ENCODE measurements at places on chromosomes 4 and X. TPM values are rescaled to one million over a fixed set of nuclear protein-coding genes. Genes with fewer than 3 reads are reported as not detected.

Gene VCX3B
- total RNA-seq, result not detected

Gene SLC25A6
- 193 TPM for total RNA-seq

Gene VCX
- not detected for total RNA-seq

Gene ADAMTS3
- 0.40 TPM for total RNA-seq

Gene NLRP2B
- total RNA-seq, result under 0.01 TPM

Gene PHOX2B
- total RNA-seq, result not detected

Gene FRAS1
- total RNA-seq, result 0.20 TPM

Gene CTAG1A
- total RNA-seq, result not detected

Gene ADH5
- total RNA-seq, result 36.7 TPM

Gene NIPAL1
- 0.20 TPM for total RNA-seq

- DNase-seq, result no peak
These were observed 355.1 kb downstream of the TLL1 start for GRCh38 chr4:166228112-166228511.

GRCh38 chr4:182062936-182063335 is 180.3 kb upstream of the TENM3 start:
- no peak for DNase-seq

GRCh38 chrX:37959212-37960021 is 46.9 kb upstream of the SYTL5 start:
- no peak for DNase-seq

- DNase-seq, result no peak
These were observed 555.6 kb downstream of the PPARGC1A start for GRCh38 chr4:23333946-23334878.

DNA sequence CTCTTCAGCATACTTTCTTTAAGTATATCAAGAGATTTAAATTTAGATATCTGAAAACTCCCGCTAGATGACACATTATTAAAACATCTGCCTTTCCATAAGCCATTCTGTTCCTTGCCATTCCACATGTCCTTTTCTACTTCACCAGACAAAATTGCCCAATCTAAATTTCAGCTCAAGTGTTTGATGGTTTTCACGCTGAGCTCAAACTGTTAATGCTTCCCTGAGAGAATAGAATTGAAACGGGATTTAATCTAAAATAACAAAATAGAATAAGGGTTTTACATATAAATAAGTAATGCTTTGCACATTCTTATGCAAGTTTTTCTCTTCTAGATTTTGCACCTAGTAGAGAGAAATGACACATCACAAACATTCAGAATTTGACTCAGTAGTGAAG is 764.5 kb upstream of the TENM3 start:
- DNase-seq, result no peak

GRCh38 chr4:41795796-41796385 is 47.4 kb upstream of the PHOX2B start:
- no peak for DNase-seq

GRCh38 chrX:3244203-3244743 is 102.2 kb downstream of the MXRA5 start:
- no peak for DNase-seq

- DNase-seq, result peak; percentile 65
These were observed 87.8 kb downstream of the SH3KBP1 start for GRCh38 chrX:19799319-19800182.

DNA sequence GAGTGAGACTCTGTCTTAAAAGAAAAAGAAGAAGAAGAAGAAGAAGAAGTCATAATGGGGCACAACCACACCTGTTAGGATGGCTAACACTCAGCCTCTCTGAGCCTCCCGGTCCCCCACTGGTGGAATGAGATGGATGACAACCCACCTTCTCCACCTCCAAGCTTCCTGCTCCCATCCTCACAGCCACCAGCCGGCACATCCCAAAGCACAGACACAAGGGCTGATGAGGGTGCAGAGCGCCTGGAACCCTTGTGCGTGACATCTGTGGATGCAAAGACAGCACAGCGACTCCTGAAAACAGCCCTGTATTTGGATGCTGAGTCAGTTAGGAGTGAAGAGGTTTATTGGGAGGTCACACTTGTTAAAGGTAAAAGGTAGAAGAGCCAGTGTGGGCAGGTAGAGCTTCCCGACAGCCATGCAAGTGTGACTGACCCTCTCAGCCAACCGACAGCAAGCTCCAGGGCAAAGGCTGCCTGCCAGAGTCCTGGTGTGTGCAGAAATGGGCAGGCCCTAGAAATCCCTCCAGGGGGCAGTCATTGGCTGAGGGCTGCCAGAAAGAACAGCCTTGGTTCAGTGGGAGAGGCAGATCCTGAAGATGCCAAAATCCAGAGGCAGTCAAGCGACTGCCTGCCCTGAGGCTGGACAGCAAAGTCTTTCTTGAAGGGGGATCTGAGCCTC is 26.6 kb upstream of the MAN2B2 start:
- DNase-seq, result peak; percentile 35

- DNase-seq, result no peak
These were observed 138.3 kb upstream of the PDHA2 start for GRCh38 chr4:95701500-95702170.

DNA sequence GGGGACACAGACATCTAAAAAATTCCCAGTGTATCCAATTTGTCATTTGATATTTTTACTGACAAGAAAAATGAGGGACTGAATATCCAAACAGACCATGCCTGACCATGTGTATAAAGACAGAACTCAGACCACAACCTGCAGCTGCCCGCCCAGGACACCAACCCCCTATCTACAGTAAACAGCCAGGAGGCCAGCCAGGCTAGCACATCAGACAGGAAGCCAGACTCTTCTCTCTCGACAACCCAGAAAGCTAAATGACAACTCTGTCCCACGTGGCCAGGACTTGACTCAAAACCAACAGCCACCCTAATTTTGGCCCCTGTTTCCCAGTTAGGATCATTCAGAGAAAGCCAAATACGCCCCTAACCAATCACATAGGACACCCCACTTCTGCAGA is 15.1 kb downstream of the AFAP1 start:
- no peak for DNase-seq

DNA sequence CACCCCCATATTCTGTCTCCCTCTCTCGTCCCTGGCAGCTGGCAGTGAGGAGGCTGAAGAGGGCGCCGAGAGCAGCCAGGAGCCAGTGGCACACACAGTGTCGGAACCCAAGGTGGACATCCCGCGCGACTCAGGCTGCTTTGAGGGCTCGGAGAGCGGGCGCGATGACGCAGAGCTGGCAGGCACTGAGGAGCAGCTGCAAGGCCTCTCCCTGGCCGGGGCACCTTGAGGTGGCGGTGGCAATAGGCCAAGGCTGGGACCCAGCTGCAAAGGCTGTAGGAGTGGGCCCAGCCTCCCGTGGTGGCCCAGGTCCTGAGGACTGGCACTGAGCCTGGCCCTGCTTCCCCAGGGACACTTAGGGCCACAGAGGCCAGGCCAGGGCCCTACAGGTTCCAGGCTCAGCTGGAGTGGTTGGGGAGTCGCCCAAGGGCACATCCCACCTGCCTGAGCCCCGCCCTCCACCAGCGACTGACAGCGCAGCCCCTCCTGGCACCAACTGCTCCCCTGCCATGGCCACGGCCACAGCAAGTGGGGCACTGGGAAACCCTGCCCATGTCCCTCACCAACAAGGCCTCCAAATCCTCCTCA is 13.9 kb downstream of the SASH3 start:
- no peak for DNase-seq

DNA sequence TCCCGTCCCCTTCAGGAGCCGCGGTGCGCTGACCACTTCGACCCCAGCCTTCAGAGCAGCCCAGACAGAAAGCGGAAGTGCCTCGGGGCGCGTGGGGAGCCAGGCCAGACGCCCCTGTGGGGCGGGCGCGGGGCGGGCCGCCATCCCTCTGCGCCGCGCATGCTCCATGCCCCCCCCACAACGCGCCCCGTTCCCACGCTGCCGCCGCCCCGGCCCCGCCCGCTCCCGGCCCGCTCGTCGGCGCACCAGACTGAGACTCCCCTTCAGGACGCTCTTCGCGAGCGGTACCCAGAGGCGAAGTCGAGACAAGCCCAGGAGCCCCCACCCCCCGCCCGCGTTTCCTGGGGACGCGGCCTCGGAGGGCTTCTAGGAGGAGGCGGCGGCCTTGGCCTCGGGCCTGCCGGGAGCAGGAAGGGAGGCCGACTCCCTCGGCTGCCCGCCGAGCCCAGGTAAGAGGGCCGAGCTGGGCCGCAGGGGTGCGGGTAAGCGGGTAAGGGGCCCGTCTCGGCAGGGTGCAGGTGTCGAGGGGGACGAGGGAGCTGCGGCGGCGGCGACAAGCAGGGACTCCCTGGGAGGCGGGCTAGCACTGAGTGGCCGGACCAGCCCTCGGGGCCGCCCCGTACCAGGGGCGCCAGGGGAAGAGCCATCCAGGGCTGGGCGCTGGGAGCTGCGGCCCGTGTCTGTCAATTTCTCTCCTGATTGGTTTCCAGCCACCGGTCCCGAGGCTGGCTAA is at the start of gene ZFP92:
ZFP92 (plus strand) TSS at position 218 of the 733 bp plus-strand sequence. CDS start 6,851 bp downstream, outside the sequence.
- no peak for DNase-seq

GRCh38 chrX:110425222-110426154 is 66.8 kb downstream of the RTL9 start:
- no peak for DNase-seq

- no peak for DNase-seq
These were observed 254.1 kb downstream of the FBXW7 start for GRCh38 chr4:152281822-152282221.

GRCh38 chrX:38882894-38883626 is 81.8 kb downstream of the MID1IP1 start:
- peak; percentile 82 for DNase-seq

DNA sequence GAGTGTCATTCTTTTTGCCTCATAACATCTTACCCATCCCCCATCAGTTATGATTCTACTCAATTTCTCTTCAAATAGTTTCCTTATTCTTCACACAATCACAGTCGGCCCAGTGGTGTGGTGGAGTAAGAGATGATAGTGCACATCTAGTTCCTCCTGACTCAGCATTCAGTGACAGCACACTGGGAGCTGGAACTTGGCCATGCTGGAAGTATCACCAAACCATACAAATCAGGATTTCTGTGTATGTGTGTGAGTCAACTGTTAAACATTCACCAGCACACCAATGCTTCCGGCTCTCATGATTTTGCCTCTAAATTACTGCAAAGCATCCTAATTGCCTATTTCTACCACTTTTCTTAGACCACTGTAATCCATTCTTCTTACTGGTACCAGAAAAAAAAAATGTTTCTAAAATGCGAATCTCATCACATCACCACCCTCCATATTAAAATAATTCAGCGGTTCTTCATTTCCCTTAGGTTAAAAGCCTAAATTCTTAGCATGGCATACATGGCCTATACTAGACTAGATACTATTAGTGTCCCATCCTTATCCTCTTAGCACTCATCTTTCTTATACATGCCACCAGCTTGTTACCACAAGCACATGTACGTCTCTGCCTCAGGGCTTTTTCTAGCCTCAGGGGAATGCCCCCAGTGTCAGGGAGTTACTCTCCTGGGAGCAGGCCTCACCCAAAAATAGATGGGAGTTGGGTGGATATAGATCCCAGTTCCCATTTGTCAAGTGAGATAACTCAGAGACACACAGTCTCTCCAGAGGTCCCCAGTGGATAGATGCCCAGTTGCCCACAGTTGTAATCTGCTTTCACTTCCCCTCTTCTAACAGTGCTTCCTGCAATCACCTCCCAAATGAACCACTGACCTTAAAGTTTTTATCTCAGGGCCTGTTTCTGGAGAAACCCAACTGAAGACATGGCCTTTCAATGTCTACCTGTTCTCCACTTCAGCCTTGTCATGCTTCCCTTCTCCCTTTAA is 49.2 kb upstream of the DDX53 start:
- DNase-seq, result peak; percentile 88

GRCh38 chrX:85882601-85883000 is 164.8 kb downstream of the CHM start:
- no peak for DNase-seq

- peak; percentile 56 for DNase-seq
These were observed 21.4 kb upstream of the CLGN start for GRCh38 chr4:140448830-140449229.

DNA sequence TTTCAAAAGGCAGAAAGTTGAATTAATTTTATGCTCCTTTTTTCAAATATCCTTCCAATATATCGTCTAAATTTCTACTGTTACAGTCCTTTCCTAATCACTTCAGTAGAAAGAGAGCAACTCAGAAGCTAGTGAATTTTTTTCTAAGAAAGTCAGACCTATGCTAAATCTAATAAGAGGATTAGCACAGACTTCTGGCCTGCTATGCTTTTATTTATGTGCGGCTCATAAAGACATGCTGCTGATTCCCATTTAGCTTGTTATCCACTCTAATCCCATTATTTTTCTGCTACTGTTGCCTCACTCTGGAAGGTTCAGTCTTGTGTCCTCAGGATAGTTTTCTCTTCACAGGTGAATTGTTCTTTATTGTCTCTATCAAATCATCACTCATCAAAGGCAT is 473.5 kb upstream of the FAM241A start:
- DNase-seq, result no peak

DNA sequence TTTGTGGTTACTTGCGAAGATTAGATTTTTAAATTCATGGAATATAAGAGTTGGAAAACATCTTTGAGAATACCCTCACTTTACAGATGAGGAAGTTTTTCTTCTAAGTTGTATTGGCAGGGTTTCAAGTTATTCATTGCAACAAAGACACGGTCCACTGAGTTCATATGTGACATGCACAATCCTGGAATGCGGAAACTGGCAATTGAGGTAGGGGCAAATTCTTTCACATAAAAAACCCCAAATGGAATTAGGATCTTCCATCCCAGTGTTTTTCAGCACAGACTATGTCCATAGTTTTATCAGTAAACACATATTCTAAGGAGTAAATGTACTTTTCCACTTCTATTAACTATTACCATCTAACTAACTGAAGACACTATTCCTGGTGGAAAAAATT is 81.8 kb upstream of the NAP1L5 start:
- peak; percentile 17 for DNase-seq

DNA sequence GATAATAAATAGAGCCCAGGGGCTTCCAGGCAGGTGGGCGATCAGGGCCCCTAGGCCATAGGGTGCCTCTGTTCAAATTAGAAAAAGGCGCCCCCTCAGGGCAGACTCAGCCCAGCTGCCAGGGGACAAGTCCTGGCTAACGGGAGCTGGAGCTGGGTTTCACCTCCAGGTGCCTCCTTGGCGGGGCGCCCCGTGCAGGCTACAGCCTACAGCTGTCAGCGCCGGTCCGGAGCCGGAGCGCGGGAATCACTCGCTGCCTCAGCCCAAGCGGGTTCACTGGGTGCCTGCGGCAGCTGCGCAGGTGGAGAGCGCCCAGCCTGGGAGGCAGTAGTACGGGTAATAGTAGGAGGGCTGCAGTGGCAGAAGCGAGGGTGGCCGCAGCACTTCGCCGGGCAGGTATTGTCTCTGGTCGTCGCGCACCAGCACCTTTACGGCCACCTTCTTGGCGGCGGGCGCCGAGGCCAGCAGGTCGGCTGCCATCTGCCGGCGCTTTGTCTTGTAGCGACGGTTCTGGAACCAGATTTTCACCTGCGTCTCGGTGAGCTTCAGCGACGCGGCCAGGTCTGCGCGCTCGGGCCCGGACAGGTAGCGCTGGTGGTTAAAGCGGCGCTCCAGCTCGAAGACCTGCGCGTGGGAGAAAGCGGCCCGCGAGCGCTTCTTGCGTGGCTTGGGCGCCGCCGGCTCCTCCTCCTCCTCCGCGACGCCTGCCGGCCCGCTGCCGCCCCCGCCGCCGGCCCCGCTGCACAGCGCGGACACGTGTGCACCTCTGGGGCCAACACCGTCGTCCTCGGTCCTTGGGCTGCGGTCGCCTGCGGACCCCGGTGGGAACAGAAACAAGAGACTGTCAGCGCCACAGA is 2.4 kb downstream of the NKX3-2 start:
- DNase-seq, result no peak
